Activated CD4-positive, alpha-beta memory T cell treated with anti-CD3 and anti-CD28 coated beads for 36 hours (primary cell): ENCODE measurements at places on chromosomes 7 and 10. TPM values are rescaled to one million over a fixed set of nuclear protein-coding genes. Genes with fewer than 3 reads are reported as not detected.

GRCh38 chr7:40828686-40829600 is 694.1 kb downstream of the SUGCT start:
- no peak for DNase-seq

DNA sequence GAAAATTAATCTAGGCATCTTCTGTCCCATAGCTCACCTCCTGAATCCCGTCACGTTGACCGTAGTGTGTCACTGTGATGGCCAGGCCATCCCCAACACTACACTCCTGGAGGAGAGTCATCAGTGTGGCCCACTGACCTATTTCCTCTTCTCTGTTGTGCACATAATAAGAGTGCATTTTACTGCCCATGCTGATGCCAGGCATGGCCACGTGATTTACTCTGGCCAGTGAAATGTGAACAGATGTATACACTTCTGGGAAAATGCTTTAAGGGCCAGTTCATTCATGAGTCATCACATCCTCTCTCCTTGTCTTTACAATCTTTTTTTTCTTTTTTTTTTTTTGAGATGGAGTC is 101.9 kb upstream of the PIP4K2A start:
- DNase-seq: peak; percentile 21

GRCh38 chr7:8507566-8507965 is 74.2 kb downstream of the NXPH1 start:
- no peak for DNase-seq

GRCh38 chr10:33676606-33677339 is 342.3 kb upstream of the NRP1 start:
- no peak for DNase-seq

DNA sequence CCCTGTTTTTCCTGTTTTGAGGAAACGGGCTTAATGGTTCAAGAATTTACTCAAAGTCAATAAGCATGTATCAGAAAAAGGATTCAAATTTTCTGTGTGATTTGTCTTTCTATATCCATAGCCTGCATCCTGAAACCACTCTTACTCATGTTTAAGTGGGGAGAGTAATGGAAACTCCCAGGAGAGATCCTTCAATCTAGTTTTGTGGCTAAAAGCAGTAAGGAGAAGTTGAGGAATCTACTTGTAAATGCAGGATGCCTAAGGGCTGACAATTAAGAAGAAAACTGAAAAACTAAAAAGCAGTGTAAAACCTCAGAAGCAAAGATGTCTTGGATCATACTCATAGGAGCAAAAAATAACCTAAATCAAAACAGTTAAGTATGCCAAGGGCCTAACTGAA is 68.1 kb upstream of the GRID1 start:
- no peak for DNase-seq

Gene A1CF
- total RNA-seq: not detected

- no peak for DNase-seq
These were observed 21.9 kb upstream of the FOXP2 start for GRCh38 chr7:114392686-114393085.

DNA sequence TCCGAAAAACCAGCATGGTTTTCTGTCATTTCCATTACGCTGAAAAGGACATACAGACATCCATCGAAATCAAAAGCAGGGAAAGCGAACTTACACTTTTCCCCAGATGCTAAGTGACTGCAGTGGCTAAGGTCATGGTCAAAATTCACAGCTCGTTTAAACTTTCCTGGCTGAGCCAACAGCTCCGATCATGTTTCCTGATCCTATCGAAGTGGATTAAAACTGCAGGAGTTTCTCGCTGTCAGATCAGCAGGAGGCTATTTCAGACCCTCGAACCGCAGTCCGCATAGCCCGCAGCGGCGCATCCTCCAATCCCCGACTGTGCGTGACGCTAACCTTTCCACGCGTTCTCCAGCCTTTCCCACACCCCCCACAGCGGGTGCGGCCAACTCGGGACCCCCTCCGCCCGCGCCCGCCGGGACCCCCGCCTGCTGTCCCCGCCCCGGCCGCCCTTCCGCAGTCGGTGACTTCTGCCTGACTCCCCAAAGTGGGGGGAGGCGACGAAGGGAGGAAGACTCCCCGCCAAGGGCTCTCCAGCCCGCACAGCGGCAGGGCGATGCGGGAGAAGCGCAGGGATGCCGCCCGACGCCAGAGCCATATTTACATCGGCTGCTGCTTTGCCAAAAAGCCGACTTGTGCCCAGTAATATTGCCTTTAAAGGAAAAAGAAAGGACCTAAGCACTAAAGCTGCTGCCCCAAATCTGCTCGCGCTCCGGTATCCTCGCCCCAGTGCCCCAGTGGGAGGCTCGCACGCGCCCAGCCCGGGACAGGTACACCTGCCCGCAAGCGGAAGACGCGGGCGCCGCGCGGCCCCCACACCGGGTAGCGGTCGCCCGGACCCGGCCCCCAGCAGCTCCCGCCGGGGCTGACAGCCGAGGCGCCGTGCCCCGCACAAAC is 1.2 kb downstream of the PIP4K2A start:
- DNase-seq: peak; percentile 48

DNA sequence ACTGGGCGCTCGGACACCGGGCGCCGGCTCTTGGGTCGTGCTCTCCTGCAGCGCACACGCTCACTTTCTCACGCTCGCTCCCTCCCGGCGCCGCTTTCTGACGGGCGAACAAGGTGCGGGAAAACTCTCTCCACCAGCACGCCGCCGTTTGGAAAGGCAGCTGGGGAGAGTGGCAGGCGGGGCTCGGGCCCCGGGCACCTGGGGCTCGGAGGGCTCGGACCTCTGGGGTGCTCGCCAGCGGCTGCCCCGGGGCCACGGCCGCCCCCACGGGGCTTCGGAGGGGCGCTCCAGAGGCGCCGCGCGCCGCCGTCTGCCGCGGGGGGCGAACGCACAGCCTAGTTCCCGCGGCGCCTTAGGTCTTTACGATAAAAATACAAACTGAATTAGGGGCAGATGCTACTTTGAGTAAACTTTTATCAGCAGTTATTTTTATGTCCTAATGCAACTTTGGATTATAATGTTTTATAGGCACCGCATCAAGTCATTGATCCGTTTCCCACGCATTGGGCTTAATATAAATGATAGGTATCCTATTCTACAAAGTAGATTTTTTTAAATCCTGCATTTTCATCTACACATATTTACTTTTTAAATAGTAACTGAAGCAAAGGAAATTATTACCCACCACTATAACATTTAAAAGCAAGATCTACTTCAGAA is 535 bp upstream of the EPC1 start:
- DNase-seq: no peak

DNA sequence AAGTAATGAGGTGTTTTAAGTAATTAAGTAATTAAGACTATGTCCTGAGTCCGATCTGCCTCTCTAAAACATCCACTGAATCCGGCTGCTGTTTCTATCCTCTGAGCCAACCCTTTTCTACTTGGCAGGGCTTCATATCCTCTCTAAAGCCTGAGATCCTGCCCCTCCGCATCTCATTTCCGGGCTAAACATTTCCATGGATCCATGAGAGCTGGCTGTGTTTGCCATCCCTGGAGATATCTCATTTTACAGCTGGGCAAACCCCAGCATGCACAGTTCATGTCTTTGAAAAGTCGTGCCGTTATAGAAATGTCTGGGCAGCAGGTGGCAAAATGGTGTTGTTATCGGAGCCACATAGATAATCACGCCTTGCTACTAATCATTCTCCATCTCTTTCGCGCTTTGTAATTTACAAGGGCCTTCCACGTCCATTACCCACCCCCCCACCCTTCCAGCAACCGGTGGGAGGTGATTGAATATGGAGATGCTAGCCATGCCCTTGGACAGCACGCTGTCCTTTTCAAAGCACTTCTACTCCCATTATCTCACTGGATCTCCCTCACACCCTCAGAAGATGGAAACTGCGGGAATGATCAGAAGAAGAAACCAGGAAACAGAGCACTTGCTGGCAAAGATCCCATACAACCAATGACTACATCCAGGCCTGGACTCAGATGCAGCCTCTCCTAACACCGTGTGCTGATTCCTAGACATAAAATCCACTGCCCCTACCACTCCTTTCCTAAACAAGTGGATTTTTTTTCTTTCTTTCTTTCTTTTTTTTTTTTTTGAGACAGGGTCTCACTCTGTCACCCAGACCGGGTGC is 1189.2 kb downstream of the TYW1 start:
- DNase-seq: no peak

GRCh38 chr7:98352621-98353020 is 48.3 kb downstream of the BAIAP2L1 start:
- DNase-seq: no peak

- DNase-seq: no peak
These were observed 589 bp upstream of the RAPGEF5 start for GRCh38 chr7:22357311-22358175.

DNA sequence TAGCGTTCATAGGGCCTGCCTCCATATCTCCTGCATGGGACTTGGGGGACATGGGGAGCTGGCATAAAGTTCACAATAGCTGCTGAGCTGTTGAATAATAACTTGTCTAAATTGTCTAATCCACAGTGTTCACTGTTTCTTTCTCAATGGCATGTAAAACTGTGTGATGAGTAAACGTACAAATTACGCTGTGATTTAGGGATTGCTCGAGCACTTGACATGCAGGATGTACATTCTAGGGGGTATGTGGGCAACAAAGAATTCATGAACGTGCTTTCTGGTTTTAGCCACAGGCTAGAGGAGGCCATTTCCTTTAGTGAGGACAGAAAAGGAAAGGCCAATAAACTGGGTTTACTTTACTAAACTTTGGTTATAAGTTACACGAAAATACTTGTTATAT is 534.2 kb upstream of the ZWINT start:
- DNase-seq: no peak

GRCh38 chr10:59135275-59135674 is 41.2 kb upstream of the PHYHIPL start:
- DNase-seq: no peak

- no peak for DNase-seq
These were observed 34.9 kb downstream of the TAX1BP1 start for GRCh38 chr7:27774717-27775328.

DNA sequence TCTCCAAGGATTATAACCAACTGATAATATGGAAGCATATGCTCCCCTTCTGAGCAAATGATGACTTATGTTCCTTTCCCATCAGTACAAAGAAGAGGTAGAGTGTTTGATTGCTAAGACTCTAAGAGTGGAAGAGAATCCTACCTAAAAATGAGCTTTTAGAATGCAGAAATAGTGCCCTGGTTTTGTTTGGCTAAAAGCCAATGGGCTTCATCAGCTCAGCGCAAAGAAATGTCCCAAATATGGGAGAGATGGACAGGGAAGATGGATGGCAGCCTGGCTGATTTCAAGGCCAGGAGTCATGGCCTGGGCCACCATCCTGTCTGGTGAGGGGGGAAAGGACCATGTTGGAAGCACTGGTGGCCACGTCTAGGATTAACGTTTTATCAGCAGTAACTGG is 60.2 kb downstream of the GPR26 start:
- DNase-seq: no peak

GRCh38 chr7:101075646-101076045 is 9.6 kb upstream of the TRIM56 start:
- DNase-seq: no peak

DNA sequence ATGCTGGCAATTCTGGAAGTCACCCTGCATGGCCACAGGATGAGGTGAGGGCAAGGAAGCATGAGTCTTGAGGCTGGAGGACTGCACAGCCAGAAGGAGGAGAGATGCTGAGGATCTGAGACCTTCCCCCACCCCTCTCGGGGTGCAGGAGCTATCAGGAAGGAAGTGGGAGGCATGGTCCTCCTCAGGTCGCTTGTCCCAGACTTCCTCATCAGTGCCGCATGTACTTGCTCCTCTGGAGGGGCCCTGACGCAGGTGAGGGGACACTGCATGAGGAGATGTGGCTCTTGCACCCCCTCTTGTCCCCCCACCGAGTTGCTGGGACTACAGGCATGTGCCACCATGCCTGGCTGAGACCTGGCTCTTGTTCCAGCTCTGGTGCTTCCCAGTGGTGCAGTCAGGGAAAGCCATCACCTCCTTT is 5.7 kb upstream of the ZMIZ1 start:
- no peak for DNase-seq

- DNase-seq: no peak
These were observed 192.6 kb downstream of the CCSER2 start for GRCh38 chr10:84521013-84521412.

Gene NRBF2
- 21.7 TPM for total RNA-seq

DNA sequence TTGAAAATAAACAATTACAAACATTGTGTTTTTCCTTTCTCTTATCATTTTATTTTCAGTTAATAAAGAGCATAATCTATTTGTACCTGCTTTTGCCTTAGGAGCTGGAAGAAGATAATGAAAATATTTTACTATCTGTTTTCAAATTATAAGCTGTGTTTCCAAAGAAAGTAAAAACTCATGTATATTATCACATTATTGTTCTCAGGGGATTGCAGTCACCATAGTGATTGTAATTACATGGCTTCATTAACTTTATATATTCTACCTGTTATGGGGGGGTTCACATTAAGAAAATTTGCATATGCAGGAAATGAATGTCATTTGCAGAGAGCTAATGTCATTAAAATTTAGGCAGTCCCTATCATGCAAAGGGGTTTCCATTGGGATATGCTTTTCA is 542.3 kb downstream of the NXPH1 start:
- DNase-seq: no peak

- DNase-seq: no peak
These were observed 166.0 kb downstream of the RNF216 start for GRCh38 chr7:5615190-5616070.

DNA sequence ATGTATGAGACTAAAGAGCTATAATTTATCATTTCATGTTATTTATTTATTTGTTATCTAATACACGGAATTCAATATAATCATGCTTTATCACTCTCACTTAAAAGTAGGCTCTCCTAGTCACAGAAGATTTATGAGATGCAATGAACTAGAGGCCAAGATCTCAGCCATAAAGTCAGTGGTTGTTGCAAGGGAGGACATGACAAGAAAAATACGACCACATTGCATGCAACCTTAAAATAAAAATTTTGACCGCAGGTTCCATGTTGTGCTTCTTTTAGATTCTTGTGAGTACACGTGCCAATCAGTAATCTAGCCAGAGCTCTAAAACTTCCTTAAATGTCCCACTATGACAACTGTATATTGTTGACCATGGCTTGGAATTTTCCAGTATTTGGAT is 75.9 kb upstream of the SP8 start:
- DNase-seq: no peak

GRCh38 chr7:136183981-136184380 is 206.8 kb upstream of the MTPN start:
- DNase-seq: no peak

GRCh38 chr10:86642499-86642898 is 11.8 kb upstream of the OPN4 start:
- no peak for DNase-seq

Gene OR2A5
- not detected for total RNA-seq

DNA sequence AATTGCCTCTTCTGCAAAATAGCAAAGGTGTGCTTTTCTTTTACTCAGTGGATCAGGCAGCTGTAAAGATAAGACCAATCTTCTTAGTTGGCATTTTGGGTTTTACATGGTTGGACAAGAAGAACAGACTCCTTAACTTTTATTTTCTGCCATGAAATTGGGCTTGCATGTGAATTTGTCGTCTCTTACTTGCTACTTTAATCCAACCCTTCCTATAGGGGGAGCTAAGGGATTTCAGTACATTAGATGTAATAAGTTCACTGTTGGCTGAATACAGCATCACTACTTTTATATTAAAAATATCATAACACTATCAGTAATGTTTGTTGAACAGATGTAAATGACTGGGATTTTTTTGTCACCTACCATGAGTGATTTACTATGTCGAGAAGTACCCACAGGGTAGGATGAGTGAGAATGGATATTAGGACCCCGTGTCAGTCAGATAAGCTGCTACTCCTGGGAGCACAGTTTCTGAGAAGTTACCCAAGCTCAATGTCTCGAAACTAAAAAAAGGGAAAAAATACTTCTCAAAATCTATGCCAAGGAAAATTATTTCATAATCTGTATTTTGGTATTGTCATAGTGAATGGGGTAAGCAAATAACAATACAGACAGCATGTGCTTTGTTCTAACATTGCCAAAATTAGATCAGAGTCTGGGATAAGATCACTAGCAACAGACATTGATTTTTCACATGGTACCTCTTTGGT is 127.4 kb upstream of the AGR3 start:
- no peak for DNase-seq
